Stimulated activated CD8-positive, alpha-beta memory T cell treated with anti-CD3 and anti-CD28 coated beads, Interleukin-7, amount 100 ng/mL, for 48 hours (primary cell): ENCODE measurements at places on chromosomes 6 and 20.

- no peak for DNase-seq
These were observed 6.0 kb downstream of the CLPSL1 start for GRCh38 chr6:35786810-35787209.

DNA sequence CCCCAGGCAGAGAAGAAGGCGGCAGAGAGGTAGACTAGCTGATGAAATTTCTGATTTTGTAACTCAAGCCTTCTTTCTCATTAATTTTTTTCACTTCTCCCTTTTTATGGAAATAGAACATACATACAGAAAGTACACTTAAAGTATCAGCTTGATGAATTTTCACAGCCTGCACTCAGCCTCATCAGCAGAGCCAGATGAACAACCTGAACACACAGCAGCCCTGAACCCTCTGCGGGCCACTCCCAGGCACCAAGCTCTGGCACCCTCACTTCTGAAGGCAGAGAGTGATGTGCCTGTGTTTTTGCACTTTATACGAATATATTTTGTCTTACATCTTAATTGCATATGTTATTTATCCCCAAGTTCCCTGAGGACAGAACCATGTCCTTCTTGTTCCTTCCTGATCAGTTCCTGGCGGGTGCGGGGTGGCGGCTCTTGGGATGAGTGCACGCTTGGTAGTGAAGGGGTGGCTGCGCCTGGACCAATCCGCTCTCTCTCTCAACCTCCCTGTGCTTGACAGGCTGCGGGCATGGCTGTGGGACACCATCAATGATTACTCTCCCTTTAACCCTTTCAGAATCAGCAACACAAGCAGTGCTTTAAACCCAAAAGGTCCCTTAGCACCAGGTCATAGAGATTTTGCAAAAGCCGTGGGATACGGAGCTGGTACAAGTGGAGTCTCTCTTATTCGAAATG is 34.8 kb upstream of the AFDN start:
- no peak for DNase-seq

DNA sequence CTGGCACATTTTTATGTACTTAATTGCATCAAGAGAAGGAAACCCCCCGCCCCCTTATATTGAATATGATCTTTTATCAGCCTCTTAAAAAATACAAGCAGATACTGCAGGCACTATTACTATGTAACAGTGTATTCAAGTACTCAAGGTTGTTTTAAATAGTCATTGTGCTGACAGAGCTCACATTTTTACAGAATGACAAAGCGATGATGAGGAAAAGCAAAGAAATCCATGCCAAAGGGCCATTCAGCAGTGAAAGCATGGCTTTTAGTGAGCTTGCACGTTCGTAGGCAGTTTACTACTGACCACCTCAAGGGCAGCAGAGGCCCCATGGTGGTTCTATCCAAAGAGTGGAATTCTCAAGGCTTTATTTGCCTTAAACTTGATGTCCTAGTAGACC is 146.8 kb downstream of the RPS12 start:
- DNase-seq = no peak

GRCh38 chr6:168122011-168122410 is 43.0 kb upstream of the FRMD1 start:
- no peak for DNase-seq

GRCh38 chr20:2141600-2142575 is 40.3 kb downstream of the STK35 start:
- no peak for DNase-seq

- DNase-seq = no peak
These were observed 89.3 kb upstream of the ZNFX1 start for GRCh38 chr20:49367113-49367512.

- no peak for DNase-seq
These were observed 25.3 kb downstream of the SNX5 start for GRCh38 chr20:17943343-17943742.

GRCh38 chr6:96576221-96576620 is 13.3 kb downstream of the FHL5 start:
- no peak for DNase-seq

GRCh38 chr6:14706378-14706929 is 539.4 kb upstream of the JARID2 start:
- DNase-seq = peak; percentile 63

DNA sequence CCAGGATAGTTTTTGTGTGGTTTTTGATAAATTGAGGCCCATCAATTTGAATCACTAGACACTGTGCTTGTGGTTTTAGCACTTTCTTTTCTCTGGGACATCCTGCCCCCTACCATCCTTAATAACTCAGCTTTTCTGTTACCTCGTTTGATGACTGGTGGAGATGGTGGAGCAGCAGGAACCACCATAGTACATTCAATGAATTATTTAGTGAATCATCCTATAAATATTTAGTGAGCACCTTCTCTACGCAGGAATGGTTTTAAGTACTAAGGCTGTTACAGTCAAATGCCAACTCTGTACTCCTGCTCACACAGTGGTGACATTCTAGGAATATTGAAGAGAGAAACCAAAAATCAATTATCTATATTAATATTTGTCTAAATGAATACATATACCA is 585.2 kb downstream of the HAO1 start:
- DNase-seq = no peak

- DNase-seq = no peak
These were observed 1.7 kb upstream of the SLC12A5 start for GRCh38 chr20:46027245-46027853.

- DNase-seq = no peak
These were observed 75.3 kb upstream of the CCN6 start for GRCh38 chr6:111978532-111979149.
